ENCODE measurements at places on chromosomes 11 and 22.

DNA sequence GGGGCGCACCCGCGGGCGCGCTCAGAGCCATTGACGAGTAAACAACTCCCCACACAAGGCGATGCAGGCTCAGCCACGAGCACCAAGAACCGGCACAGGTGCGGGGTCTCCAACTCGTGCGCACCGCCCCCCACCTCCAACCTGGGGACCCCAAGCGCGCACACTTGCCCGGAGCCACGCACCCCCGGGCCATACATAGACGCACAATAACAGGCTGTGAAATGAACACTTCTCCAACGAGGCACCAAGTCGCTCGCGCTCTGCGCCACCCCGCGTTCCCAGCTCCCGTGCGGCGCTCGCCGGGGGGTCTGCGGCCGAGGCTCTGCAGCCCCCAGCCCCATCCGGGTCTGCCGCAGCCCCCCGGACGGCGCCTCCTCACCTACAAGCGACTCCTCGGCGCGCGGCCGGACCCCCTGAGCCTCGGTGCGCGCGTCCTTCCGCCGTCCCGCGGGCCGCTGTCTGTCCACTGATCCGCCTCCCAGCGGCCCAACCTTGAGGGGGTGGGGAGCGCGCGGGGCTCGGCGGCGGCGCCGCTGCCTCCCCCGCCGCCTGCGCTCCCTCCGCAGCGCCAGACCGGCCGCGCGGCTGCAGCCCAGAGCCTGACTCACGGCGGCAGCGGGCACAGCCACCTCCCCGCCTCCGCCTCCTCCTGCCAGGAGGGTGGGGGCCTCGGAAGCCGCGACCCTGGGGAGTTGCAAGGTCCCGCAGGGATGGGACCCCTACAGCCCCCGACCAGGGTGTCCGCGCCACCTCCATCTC is 1.6 kb downstream of the IFITM10 start:
- peak; percentile 52 for DNase-seq

- DNase-seq = no peak
Measured at GRCh38 chr11:2750101-2750681, 50.4 kb upstream of the KCNQ1OT1 start.

DNA sequence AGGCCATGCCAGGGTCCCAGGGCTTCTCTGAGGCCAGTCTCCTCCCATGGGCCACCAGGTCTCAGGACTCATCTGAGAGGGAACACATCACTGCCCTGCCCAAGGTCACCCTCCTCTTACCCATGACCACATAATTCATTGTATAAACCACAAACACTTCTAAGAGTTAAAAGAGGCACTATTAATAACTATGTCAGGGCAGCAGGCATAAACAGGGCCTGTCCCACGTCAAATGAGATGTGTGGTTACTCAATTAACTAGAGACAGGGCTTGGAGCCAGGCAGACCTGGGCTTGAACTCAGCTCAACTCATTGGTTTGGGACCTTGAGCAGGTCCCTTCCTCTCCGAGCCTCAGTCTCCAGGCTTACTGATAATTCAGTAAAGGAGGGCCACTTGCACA is 33.1 kb downstream of the ARAP1 start:
- no peak for DNase-seq

DNA sequence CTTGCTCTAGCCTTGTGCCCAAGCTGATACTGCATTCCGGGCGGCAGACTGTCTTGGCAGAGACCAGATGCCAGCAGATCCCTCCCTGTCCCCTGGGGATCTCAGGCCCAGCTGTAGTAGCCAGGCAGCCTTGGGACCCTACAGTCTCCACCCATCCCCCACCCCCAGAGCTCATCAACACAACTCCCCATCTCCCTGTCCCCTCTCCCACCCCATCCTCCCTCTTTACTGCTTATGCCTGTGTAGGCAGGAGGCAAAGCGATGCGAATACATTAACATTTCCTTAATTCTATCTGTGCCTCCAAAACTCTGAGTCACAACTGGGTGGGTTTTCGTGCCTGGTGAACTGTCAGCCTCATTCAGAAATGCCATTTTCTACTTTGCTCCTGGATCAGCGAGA is 547.6 kb downstream of the BUD13 start:
- peak; percentile 50 for DNase-seq

DNA sequence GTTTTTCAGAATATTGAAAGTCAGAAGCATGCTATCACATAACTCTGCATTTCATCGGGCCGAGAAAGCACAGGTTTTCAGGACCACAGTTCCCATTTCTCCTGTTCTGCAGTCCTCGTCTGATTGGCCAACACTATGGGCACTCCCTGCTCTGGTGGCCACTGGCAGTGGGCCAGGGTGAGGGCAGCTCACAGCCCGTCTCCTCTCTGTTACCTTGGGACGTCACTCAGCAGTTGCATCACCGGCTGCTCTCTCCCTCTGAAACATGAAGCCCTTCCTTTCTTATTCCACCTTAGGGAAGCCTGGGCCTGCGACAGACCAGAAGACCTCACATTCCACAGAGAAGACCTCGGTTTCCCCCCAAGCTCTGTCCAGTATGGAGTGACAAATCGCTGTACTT is 11.4 kb upstream of the MICAL3 start:
- peak; percentile 26 for DNase-seq

- DNase-seq = peak; percentile 8
Measured at GRCh38 chr22:22893077-22893805, 5.6 kb downstream of the IGLL5 start.

DNA sequence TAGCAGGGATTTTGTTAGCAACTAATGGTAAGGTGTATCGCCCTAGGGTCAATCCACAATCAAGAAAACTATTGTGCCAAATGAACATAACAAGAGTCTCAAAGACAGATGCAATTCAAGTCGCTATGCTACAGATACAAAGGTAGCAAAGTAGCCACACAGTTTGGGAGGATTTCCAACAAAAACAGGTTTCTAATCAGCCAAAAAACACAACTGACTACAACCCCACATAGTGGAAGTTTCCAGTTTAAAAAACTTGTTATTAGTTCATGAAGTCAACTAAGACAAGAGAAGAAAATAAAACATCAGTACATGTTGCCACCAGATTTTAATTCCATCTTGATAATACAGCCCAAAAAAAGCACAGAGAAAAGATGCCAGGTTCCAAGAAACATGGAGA is 38.0 kb downstream of the MYH9 start:
- no peak for DNase-seq

DNA sequence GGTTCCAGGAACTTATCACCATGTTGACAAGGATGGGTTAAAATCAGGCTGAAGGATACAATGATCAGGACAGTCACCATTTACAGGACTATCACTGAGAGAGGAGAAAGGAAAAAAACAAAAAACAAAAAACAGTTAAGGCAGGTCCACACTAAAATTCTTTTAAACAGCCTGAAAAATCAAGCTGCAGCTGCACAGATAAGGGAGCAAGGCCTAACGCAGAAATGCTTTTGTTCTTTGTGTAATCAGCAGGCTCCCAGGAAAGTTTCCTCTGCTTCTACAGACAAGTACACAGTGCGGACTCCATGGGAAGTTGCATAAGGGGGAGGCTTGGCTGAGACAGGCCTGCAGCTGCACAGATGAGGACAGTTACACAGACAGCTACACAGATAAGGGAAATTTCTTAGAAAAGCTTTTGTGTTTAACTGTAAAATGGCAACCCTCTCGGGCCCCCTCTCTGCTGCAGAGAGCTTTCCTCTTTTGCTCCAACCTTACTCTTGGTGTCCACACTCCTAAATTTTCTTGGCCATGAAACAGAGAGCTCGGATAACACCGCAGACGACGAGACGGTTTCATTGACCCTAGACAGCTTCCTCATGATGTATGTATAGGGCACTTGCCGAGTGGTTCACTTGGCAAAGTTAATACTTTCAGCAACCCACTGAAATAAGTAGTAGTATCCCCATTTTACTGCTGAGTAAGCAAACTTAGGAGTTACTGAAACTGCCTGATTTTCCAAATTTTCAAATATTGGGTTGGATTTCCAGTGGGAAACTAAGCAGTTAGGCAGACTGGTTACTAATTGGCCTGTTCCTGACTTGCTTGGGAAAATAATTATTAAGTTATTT is 45.5 kb downstream of the PIWIL3 start:
- peak; percentile 9 for DNase-seq

DNA sequence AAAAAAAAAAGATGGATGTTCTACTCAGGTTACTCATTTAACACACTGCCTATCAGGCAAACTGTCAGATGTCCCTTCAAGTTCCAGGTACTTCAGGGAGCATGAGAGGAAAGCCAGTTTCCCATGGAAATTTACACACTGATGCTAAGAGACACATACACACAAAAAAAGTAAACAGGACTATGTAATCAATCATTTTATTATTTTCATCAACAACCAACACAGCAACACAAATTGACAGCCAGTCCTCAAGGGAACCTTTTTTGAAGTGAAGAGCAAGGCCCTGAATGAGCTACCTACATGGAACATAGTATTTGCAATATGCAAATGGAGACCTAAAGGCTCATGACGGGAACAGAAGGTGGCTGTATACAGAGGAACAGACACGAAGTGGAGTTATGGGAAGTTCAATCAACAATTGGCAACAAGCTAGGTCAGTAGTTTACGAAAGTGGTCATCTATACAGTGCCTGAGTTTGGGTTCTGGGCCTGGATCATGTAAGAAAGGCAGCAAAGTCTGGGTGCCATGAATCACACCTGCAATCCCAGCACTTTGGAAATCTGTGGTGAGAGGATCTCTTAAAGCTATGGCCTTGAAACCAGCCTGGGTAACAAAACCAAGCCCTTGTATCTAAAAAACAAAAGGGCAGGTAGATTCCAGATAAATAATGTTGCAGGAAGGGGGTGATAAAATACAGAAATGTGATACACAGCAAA is 12.6 kb upstream of the WDR74 start:
- DNase-seq = peak; percentile 24

DNA sequence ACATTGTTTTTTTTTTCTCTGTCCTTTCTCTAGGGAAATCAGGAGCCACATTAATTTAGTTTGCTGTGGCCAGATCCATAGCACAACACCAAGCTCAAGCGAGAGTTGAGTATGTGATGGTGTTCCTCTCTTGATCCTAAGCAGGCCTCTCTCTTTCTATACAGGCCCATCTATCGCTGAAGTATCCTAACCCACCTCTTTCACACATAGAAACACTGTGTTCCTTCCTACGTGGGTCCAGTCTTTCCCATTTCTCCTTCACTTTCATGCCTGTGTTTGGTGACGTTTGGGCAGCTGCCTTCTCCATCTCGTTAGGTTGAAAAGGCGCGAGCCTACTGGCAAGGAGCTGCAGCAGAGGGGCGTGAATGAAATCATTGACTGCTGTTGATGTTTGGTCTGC is 2.4 kb downstream of the PACS1 start:
- no peak for DNase-seq

DNA sequence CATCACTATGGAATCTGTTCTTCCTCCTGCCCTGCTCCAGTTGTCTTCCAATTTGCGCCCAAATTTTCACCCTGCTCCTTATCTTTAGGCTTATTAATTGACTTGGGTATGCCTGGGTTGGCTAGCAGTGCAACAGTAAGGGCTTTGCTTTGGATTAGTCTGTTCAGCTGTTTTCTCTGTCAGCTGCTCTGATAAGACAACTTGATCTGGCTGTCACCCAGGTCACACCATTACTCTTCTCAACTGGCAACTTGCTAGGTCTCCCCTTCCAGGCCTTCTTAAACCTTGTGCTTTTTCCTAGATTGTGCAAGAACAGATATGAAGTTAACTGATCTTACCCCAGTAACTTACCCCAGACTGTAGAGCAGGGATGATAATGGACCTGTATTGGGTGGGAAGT is 357.8 kb upstream of the LARGE1 start:
- no peak for DNase-seq

- DNase-seq = no peak
Measured at GRCh38 chr22:35740616-35741015, 22.9 kb downstream of the APOL5 start.

GRCh38 chr11:72681226-72682153 is 7.3 kb upstream of the PDE2A start:
- DNase-seq = no peak

DNA sequence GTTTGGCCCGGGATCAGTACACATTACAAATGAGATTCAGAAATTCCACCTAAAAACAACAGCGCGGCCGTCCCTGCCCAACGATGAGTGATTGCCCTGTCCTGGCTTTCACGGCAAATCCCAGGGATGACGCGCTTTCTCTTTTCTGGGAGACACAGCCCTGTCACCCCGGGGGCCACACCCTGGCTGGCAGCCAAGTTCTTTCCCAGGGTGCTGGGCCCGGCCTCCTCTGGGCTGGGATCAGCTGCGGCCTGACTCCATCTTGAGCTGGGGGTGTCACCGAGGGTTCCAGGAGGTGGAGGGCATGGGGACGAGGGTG is 82.7 kb downstream of the FBLN1 start:
- DNase-seq = no peak

- no peak for DNase-seq
Measured at GRCh38 chr11:79047321-79047720, 393.5 kb downstream of the TENM4 start.

- DNase-seq = no peak
Measured at GRCh38 chr11:108196901-108197300, 25.5 kb downstream of the NPAT start.

- no peak for DNase-seq
Measured at GRCh38 chr11:124900464-124900863, 2.8 kb upstream of the ROBO4 start.

DNA sequence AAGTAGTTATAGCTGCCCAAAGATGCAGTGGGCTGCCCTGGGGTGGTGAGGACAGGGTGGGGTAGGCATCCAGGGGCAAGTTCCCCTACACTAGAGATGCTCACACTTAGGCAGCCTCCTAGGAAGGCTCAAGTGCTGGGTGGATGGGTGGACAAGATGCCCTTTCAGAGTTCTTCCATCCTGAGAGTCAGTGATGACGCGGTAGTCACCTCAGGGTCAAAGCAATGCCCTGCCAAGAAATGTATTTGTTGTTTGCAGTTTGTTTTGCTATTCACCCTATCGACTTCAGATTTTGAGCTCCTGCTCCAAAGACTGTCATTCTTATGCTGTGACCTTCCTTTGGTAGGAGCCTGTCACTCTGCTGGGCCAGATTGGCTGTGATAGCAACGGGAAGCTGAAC is 18.9 kb downstream of the POLA2 start:
- no peak for DNase-seq

DNA sequence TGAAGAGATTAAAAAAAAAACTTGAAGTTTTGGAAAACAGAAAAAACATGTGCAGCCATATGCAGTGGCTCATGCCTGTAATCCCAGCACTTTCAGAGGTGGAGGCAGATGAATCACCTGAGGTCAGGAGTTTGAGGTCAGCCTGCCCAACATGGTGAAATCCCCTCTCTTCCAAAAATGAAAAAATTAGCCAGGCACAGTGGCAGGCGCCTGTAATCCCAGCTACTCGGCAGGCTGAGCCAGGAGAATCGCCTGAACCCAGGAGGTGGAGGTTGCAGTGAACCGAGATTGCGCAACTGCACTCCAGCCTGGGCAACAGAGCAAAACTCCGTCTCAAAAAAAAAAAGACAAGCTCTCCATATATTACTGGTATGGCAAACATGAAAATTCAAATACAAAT is 7.6 kb downstream of the DLG2 start:
- no peak for DNase-seq

- no peak for DNase-seq
Measured at GRCh38 chr11:36257351-36257750, 31.9 kb downstream of the COMMD9 start.

GRCh38 chr22:31329029-31329428 is 17.1 kb downstream of the PATZ1 start:
- no peak for DNase-seq

Measured in GM23338 (cell line).